ENCODE measurements at places on chromosomes 2 and 18.

DNA sequence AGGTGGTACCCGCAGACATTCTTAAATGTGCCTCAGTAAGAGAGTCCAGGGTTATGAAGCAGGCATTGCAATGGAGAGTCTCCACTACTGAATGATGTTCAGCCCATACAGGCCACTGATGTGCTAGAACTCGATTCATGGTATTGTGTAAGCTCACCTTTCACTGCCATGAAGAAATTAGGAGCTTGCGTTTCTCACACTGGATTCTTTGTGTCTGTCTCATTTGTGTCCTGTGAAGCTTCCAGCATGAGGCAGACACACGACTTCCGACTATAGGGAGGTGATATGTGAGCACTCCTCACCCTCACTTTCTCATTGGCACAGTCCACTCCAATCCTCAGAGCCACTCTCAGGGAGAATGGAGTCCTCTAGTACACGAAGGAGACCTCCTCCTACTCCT is 677.4 kb upstream of the RAB6C start:
- no peak for DNase-seq

- no peak for DNase-seq
Measured at GRCh38 chr2:39379643-39380524, 57.2 kb downstream of the MAP4K3 start.

DNA sequence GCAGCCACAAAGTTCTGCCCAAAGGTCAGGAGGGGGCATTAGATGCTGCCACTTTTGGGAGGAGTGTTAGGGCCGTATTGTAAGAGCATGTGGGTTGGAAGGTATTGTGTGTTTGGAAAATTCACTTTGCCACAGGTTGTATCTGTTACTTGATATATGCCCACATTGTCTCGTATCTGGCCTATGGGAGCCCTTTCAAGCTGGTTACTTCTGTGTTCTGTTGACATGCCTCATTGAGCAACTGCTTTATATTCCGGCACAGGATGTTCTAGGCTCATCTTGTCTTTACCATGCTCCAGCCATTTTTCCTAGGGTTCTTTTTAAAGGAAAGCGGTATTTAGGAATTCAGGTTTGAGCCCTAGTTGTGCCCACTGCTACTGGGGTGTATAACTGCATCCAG is 6.0 kb downstream of the ADNP2 start:
- no peak for DNase-seq

DNA sequence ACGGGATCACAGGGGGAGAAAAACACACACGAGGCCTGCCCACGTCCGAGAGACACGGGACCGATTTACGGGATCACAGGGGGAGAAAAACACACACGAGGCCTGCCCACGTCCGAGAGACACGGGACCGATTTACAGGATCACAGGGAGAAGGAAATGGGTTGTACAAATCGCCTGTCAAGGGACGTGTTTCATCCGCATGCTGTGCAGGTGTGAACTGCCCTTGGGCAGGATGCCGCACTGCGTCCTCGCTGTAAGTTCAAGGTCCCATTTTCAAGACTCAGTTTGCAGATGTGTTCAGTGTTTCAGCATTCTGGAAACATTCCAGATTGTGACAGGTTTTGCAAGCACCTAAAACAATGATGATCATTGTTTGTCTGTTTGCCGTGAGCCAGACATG is 2.3 kb upstream of the KCNG2 start:
- DNase-seq = no peak

GRCh38 chr2:161122772-161123530 is 37.3 kb upstream of the TANK start:
- no peak for DNase-seq

- DNase-seq = no peak
Measured at GRCh38 chr2:120485096-120485495, 139.2 kb downstream of the INHBB start.

DNA sequence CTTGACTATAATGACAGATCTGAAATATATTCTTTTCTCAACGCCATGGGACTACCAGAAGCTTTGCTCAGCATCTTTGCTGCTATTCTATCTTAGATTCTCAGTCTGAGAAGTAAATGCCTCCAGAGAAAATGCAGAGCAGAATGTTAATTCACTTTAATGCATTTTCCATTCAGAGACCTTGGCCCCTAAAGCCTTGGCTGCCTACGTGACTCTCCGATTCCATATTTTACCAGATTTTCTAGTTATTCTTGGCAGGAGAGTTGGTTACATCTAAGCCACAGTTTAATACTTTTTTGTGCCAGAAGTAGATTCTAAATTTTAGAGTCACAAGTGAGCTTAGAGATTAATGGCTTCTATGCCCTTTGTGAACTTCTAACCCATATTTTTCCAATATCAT is 837.1 kb upstream of the POU3F3 start:
- DNase-seq = no peak

GRCh38 chr2:31402388-31402787 is 12.2 kb downstream of the XDH start:
- no peak for DNase-seq

GRCh38 chr2:84939426-84940087 is 31.4 kb upstream of the KCMF1 start:
- DNase-seq = no peak

DNA sequence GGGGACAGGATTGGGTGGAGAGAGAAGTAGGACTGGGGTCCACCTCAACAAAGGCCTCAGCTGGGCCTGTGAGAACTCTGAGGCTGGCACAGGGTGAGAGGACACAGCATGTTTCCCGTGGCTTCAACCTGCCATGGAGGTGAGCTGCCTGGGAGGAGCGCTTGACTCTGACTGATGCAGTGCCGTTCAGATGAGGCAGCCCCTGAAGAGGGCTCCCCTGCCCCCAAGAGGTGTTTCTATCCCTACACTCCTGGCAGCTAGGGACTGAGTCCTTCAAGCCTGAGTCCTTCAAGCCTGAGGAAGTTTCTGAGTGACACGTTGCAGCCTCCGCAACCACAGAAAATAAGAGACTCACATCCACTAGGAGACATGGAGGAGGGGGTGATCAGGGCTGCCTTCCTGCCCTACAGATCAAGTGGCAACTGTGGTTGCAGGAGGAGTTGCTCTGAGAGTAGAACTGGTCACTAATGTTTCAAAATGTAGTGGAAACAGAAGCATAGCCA is 49.6 kb upstream of the TMEM177 start:
- no peak for DNase-seq

DNA sequence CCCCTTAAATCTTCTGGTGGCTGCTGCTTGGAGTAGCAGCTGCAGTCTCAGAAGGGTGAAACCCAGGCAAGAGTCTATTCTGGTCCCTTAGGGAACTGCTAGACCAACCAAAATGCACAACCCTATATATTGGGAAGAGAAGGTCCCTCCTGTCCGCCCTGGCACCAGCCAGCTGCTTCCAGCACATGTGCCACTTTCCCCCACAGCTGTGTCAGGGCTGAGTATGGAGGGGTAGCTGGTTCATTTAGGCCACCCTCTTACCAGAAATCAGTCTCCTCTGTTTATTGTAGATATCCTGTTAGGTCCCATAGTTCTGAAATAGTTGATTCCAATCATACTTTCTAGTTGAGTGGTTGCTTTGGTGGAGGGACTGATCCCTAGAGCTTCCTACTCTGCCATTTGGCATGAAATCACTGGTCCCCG is 68.9 kb downstream of the BIRC6 start:
- DNase-seq = no peak

DNA sequence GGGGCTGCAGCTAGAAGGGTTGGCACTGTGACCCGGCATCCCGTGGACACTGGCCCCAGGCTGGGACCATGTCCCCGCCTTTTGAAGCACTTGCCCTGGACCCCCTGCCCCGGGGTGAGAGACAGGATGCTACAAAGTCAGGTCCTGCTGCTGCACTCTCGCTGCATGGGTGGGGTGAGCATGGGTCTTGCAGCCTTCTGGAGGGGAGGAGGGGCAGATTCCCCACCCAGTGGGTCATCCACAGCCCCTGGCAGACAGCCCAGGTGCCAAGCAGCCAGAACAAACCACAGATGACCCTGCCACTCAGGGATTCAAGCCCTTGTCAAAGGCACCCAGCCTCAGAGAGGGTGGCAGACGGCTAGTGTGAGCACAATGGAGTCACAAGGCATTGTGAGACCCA is 5.7 kb upstream of the NMUR1 start:
- no peak for DNase-seq

All from anterior cingulate cortex (tissue), 58 donors.